ENCODE measurements at places on chromosomes 6 and 20.

- no peak for DNase-seq
These were observed 69.6 kb upstream of the HDGFL1 start for GRCh38 chr6:22499815-22500214.

DNA sequence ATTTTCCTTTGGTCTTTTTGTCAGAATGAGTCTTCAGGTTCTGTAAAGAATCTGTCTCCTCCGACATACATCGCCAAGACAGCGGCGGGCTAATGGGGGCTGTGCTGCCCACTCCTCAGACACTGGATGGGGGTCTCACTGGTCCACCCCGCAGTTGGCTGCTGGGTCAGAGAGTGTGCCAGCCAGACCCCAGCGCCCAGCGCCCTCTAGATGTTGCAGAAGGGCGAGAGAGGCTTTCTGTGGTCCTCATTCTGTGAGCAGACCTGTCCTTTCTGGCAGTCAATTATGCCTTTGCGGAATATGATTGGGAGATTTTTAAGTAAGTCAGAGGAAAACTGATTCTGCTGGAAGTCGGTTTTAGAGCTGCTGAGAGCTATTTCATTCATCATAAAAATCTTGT is 7.8 kb upstream of the CCR6 start:
- DNase-seq = no peak

DNA sequence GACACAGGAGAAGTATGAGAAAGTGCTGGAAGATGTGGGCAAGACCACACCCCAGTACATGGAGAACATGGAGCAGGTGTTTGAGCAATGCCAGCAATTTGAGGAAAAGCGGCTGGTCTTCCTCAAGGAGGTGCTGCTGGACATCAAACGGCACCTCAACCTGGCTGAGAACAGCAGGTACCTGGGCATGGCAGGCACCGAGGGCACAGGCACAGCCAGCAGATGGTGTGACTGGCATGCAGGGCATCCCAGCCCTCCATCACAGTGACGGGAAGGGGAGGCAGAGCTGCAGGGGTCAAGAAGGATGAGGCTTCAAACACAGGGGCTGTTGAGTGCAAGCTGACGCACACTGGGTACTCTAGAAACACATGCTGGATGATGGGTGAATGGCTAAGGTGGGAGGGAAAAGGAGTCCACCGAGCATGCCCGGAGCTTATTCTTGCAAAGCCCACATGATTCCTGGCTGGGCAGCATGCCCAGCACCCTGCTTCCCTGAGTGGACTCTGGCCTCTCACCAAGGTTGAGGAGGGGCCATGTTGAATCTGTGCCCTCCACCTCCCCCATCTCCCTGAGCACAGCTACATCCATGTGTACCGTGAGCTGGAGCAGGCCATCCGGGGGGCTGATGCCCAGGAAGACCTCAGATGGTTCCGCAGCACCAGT is 26.3 kb downstream of the SPDEF start:
- no peak for DNase-seq

DNA sequence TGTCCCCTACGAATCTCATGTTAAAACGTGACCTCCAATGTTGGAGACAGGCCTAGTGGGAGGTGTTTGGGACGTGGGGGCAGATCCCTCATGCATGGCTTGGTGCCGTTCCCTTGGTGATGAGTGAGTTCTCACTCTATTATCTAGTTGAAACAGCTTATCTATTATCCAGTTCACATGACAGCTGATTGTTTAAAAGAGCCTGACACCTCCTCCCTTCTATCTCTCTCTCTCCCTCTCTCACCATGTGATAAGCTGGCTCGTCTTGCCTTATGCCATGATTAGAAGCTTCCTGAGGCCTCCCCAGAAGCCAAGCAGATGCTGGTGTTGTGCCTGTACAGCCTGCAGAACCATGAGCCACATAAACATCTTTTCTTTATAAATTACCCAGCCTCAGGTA is 32.9 kb upstream of the RIPK1 start:
- no peak for DNase-seq

- DNase-seq = no peak
These were observed 5.0 kb downstream of the BCL2L1 start for GRCh38 chr20:31717478-31718201.

DNA sequence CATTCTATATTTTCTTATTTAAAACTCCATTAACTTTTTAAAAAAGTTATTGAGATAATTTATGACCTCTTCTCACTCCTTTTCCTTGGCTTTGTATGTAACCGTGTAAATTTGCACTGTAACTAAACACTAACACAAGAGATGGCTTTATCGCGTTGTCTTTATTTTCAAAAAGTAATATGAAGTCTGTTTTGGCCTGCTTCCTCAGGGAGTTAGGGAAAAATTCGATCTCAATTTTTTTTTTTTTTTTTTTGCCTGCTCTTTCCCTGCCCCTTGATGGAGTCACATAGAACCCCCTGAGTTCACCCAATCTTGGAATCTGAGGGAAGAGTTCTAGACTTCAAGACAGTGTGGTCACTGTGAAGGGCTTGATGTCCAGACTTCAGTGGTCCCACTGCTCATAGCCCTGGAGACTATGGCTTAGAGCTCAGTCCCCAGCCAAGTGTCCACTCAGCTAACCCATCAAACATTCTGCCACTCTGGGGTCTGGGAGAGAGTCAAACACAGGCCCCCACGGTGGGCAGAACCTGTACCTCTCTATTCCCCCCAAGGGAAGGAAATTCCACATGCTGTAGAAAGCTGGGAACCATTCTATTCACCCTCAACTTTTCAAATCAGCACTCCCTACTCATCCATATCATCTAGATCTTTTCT is 15.7 kb upstream of the TBC1D22B start:
- DNase-seq = no peak

- no peak for DNase-seq
These were observed 246.8 kb downstream of the ARID1B start for GRCh38 chr6:157023958-157024357.

- DNase-seq = no peak
These were observed 310.0 kb upstream of the SPTLC3 start for GRCh38 chr20:12698817-12699216.

DNA sequence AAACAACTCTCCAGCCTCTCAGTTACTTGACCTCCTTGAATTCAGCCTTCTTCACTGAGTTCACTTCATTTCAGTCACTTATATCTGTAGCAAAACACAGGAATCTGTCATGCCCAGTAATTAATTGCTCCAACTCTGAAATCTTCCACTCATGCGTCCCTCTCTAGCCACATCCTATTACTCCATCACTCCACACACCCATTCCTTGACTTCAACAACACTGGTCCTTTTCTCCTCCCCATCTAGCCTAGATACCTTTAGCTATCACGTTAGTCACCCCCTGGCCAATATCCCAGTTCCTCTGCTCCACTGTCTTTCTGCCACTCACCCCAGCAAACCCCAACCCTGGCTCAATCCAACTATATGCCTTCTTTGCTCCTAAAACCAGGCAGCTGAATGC is 7.7 kb downstream of the ZHX3 start:
- no peak for DNase-seq

- DNase-seq = no peak
These were observed 33.2 kb upstream of the MYB start for GRCh38 chr6:135147637-135148592.

All from stimulated activated CD4-positive, alpha-beta T cell treated with anti-CD3 and anti-CD28 coated beads, Interleukin-15, amount 100 ng/mL, for 1 hour (primary cell).